ENCODE measurements at places on chromosomes 12 and 14.
A peak's percentile ranks its signal among the peaks of the same experiment; 100 is the strongest.

DNA sequence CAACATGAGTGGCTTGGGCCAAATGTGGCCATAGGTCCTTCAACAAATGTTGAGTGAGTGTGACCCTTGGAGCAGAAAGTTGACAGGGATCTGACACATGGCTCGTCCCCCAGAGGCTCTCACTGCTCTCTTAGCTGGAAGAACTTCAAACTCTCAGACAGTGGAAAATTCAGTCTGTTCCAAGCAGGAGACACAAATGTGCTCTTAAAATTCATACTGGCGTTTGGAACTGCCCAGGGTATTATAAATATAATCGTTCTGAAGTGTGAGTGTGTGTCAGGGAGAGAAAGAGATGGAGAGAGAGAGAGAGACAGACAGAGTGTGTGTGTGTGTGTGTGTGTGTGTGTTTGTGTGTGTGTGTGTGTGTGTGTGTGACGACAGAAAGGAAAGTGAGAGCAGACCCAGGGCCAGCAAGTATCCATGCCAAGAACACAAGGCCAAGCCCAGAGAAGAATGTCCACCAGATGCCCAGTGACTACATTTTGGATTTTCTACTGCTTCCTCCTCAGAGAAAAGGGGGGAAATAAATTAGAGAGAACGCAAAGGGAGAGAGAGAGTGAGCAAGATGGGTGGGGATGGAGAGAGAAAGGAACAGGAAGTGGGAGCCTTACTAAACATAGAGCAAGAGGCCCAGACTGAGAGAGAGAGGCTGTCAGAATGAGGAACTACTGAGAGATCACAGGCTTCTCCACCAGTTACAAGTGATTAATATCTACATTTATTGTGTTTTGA, 193.6 kb upstream of the NUDT4 start:
- DNase-seq: peak; percentile 35

DNA sequence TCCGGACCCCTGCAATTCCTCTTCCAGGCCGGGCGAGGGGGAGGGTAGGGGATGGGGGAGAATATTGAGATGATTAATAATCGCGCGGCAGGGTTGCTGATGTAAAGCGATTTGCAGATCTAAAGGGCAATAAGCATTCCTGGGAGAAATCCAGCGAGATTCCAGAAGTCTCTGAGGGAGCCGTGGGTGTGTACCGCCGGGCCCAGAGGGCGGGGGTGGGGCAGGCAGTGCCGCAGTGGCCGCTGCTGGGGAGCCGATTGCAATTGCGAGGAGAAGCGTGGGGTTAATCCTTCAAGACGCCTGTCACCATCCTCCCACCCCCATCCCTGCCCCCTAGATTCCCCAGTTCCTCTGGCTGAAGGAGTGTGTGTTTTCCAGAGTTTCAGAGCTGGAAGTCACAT, 16.4 kb downstream of the FOS start:
- DNase-seq: peak; percentile 93

GRCh38 chr14:20719777-20720176, 25.9 kb upstream of the EDDM3A start:
- DNase-seq: no peak

DNA sequence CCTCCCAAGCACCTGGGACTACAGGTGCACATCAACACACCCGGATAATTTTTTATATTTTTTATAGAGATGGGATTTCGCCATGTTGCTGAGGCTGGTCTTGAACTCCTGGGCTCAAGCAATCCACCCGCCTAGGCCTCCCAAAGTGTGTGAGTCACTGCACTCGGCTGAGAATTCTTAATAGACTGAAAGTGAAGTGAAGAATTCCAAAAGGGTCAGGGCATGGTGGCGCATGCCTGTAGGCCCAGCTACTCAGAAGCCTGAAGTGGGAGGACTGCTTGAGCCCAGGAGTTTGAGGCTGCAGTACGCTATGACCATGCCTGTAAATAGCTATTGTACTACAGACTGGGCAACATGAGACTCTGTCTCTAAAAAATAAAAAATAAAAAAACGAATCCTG, 43.7 kb downstream of the TCHP start:
- DNase-seq: peak; percentile 43

GRCh38 chr12:124442281-124442680, 125.1 kb downstream of the NCOR2 start:
- no peak for DNase-seq

GRCh38 chr14:32226056-32226455, 23.0 kb upstream of the RNU6-8 start:
- peak; percentile 28 for DNase-seq

GRCh38 chr12:71216725-71217579, 59.2 kb upstream of the TSPAN8 start:
- peak; percentile 20 for DNase-seq

DNA sequence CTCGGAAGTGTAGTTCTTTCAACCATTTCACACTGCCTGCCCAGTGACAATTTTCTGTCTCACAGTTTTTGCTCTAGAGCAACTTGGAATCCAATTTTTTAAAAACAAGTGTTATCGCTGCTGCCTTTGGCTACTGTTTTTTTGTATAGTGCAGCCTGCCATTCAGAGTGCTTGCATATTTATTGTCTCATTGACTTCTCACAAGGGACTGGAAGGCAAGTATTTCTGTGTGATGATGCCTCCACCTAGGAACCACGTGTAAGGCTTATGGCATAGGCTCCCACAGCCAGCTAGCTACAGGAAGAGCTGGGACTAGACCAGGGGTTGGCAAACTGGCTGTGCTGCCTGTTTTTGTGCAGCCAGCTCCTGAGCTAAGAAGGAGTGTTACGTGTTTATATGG, 903 bp downstream of the PARPBP start:
- DNase-seq: peak; percentile 22

DNA sequence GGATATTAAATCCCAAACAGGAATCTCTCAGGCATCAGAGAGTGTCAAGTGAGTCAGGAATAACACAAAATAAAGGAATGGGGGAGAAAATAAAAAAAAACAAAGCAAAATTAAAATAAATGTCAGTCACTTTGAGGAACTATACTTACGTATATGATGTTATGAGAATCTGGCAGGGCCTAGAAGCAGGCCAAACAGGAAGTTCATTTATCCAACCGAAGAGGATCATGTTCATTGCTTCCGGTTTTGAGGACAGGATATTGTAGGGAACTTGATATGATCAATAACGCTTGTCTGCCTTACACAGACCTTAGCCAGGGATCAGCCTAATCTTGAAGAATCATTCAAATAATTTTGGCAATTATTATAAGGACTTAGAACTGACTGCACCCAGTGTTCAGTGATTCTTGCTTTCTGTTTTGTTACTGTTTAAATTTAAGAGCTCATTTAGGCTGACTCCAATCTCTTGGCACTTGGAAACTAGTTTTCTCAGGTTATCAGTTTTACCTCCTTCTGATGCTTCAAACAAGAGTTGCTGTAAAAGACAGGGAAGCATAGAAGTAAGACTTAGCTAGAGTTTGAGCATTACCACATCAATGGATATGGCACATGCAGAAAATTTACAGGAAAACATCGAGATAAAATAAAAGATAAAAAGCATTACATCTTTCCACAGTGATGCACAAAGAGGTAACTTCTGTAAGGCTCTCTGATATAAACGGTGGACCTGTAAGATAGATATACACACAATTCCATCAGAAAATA, 53.4 kb downstream of the ZFC3H1 start:
- DNase-seq: no peak

DNA sequence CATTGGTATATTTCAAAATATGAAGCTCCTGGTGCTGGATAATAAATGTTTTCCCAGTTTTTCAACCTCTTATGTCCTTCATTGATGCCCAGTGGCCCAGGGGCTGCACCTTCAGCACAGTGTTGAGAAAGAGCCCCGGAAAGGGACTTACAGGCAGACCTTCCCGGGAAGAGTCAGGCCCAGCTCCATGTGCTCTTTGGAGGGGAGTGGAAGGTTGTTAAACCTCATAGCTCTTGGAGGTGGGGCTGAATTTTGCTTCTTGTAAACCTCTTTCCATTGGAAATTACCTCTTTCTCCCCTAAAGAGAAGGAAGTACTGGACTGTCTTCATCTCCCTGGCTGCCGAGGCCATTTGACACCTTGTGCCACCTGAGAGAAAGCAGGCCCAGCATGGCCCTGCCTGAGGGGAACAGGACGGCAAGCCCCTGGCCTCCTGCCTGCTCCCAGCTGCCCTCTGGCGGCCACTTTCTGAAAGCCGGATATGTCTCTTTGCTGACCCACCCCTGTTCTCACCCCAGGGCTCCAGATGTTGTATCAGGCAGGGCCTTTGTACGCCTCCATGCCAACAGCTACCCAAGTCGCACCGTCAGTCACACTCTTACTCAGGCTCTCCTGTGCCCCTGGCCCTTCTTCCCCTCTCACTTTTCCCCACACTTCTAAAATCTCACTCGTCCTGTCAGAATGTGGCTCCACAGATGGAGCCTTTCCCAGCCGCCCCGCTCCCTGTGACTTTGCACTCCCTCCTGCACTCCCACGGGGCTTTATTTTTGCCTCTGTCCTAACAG, 43.0 kb downstream of the EVL start:
- peak; percentile 58 for DNase-seq

DNA sequence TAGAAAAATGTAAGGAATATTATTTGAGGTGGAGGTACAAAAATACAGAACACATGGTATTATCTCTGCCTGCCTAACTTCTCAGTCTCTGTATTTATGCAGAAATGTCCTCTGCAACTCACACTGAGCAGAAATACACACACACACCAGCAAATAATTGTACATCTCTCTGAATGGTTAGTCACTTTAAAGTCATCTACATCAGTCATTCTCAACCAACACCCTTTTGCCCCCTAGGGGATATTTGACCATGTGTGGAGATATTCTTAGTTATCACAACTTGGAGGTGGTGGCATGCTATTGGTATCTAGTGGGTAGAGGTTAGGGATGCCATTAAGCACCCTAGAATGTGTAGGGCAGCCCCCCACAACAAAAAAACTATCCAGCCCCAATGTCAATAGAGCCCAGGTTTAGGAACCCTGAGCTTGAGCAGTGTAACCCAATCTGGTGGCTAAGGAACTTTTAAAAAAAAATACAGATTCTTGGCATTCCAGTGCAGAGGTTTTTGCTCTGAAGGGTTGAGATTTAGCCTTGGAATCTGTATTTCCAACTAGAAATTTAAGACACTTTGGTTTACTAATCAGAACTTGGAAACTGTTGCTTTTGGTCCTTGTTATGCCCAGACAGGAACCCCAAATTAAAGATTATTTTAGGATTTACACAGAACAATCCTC, 183.8 kb downstream of the TBX5 start:
- peak; percentile 44 for DNase-seq

DNA sequence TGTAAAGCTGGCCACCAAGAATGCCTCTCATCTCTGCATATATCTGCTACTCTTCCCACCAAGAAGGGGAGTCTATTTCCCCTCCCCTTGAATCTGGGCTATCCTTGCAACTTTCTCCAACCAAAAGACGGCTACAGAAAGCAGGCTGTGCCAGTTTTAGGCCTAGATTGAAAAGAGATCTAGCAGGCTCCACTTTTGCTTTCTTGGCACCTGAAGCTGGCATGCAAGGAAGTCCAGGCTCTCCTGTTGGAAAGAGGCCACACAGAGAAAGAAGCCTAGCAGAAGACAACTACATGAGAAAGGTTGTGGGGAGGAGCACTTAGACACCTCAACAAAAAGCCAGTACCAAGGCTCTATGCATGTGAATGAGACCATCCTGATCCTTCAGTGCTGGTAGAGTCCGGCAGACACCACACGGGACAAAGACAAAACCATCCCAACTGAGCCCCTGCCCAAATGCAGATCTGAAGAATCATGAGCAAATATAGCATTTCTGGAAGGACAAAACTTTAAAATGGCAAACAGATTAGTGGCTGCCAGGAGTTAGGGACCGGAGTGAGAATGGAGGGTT, 68.0 kb downstream of the SPPL3 start:
- DNase-seq: no peak

DNA sequence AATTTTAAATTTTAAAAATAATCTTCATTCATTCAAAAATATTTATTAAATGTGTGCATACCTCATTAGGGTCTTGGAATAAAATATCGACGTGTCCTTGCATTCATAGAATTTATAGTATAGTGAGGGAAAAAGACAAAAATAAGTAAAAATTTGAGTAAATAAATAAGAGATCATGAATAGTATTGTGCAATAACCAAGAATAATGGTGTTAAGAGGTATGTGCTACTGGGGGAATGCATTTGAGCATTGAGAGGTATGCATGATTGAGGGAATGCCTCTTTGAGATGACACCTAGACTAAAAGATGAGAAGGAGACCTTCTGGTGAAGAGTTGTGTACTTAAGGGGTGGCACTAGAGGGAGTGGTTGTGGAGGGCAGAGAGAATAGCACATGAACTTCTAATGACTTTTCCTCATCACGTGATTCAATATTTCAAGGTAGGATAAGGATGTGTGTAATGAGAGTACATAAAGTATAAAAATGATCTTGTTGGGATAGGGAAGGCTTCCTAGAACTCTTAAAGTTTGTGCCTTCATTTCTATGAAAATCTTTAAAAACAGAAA, 18.8 kb upstream of the CATSPERB start:
- DNase-seq: no peak

DNA sequence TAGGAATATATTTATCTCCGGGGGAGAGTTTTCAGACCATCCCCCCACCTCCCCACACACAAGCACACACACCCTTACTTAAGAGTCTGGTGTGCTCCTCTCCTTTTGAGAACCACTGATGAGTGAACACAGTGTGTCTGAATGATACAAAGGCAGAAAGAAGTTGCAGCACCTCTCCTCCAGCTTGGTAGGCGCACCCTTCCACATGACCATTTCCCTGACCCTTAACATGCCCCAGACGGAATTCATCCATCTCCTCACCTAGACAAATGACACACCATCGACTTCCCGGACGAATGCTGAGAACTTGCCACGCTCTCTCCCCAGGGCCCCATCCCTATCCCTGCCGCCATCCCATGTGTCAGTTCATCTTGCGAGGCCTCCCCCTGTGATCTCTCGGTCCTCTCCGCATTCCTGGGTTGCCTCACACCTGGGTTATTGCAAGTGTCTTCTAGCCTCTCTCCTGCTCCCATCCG, 3.9 kb downstream of the TNFRSF1A start:
- peak; percentile 49 for DNase-seq

DNA sequence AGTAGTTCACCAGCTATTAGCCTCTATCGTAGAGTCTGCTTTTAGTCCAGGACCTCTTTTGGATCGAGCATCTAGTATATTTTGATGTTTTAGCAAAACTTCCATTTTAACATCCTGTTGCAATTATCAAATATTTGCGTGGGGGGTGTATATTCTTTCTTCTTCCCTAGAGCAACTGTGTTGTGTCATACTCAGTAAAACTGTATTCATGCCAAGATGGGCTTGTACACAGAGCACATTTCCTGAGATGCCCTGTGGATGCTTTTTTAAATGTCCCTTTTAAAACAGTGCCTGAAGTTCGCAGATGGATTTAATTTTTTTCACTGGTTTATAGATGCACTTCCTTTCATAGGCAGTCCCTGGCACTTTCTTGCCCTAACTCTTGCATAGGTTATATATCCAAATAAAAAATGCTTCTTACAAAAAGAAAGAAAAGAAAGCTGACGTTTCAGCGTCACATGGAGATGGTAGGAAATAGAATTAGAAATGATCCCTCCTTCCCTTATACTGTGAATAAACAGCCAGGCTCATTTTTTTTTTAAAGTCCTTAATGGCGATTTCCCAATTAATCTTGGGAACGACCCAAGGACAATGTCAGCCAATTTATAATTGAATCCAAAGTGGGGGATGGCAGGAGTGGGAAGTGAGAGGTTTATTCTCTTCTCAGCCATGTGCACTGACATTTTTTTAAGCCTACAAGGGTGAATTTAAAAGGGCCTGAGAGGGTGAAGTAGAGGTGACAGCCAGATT, 247.0 kb downstream of the SLC41A2 start:
- DNase-seq: peak; percentile 83

- peak; percentile 51 for DNase-seq
Measured at GRCh38 chr14:65243766-65244442, 141.6 kb upstream of the MAX start.

Measured in fibroblast of skin of right biceps (primary cell).